Suppressor macrophage (primary cell): ENCODE measurements at places on chromosomes 3 and 15.
A peak's percentile ranks its signal among the peaks of the same experiment; 100 is the strongest.

DNA sequence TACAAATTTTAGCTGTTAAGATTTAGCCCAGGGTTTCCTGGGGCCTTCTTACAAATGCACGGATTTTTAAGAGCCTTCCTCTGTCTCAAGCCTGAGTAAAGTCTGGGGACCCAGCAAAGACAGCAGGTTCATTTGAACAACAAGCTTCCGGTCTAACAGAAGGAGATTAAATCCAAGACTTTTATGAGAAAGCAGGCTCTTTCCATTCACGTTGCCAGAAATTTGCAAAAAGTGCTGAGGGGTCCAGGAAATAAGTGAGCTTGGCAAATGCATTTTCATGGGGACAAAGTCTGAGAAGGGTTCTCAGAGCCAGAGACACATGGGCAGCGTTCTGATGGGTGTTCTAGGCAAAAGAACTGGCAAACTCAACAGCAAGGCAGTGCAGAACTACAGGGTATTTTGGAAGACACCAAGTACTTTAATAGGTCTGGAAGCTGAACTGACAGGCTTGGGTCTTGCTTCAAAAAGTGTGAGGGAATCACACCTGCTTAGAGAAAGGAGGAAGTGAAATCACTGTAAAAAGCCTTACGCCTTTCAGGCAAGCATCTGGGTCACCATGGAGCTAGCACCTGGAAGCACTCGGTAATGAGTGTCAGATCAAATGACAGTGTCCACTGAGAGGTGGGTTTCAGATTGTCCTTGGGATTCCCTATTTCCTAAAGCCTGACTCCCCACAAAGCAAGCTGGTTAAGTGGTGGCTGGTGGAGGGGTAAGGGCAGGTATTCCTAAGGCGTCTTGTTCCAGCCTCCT lies 115.8 kb upstream of the ARHGEF3 start:
- no peak for DNase-seq

- DNase-seq: no peak
Observed at GRCh38 chr3:151085889-151086483, 522 bp downstream of the MED12L start.

DNA sequence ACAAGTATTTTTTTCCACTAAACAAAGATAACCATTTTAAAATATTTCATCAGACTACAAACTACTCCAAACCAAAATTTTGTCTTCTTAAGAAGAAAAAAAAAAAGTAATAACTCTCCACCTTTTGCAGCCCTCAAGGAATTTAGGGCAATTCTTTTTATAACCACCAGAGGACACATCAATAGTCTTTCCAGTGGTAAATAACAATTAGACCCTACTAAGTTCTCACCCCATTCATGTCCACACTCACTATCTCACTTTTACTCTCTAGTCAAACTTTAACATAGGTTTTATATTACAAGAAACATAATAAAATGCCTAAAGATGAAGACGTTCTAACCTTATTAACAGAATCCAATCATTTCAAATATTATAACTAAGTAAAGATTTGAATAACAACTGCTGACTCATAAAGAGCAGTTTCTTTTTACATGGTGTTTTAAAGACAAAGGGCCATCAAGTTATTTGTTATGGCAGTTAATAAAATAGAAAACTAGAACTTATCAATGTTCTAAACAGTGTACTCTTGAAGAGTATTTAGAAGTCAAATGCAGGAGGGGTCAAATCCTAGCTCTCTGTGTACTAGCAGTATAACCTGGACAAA lies 33.0 kb downstream of the CCDC39 start:
- DNase-seq: no peak

DNA sequence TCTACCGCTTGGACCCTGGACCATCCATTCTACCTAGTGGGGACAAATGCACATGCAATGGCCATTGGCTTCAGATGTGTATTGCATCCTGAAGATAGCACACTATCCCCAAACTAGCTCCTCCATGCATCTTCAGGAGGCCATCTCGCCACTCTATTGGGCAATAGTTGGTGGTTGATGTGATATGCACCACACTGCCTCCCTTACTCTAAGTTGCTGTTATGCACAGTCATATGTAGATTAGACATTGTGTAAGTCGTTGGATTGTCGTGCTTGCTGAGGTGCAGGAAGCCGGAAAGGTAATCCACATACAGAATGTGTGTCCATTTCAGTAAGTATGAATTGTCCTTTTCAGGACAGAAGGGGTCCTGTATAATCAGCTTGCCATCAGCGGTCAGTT lies 26.7 kb upstream of the PLA2G4D start:
- DNase-seq: no peak

GRCh38 chr3:44117239-44117638 lies 124.4 kb upstream of the TOPAZ1 start:
- no peak for DNase-seq

- no peak for DNase-seq
Observed at GRCh38 chr3:192906940-192907339, 10.7 kb downstream of the MB21D2 start.

- DNase-seq: no peak
Observed at GRCh38 chr3:6179761-6180160, 681.2 kb upstream of the GRM7 start.

- DNase-seq: no peak
Observed at GRCh38 chr3:153350420-153350819, 188.4 kb downstream of the RAP2B start.

GRCh38 chr15:23854203-23854911 lies 167.3 kb upstream of the NDN start:
- DNase-seq: no peak

- no peak for DNase-seq
Observed at GRCh38 chr3:72155391-72156064, 370.6 kb upstream of the PROK2 start.

- no peak for DNase-seq
Observed at GRCh38 chr15:38768970-38769369, 204.4 kb upstream of the RASGRP1 start.

DNA sequence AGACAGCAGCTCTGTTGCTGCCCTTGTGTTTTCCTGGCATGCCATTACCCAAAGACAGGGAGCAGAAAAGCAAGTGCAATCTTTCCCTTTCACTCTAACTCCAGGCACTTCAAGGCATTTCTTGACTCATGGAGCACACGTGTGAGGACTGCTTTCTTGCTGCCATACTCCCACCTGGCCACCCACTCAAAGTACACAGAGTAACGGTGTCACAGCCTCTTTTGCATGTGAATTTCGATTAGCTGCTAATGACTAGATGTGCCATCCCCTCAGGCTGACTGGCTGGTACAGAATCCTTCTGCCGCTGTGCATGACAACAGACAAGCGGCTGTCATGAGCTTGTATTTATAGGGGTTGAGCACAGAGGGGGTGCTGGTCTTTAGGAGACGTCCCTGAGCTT lies 380.6 kb downstream of the CTNNB1 start:
- DNase-seq: no peak

DNA sequence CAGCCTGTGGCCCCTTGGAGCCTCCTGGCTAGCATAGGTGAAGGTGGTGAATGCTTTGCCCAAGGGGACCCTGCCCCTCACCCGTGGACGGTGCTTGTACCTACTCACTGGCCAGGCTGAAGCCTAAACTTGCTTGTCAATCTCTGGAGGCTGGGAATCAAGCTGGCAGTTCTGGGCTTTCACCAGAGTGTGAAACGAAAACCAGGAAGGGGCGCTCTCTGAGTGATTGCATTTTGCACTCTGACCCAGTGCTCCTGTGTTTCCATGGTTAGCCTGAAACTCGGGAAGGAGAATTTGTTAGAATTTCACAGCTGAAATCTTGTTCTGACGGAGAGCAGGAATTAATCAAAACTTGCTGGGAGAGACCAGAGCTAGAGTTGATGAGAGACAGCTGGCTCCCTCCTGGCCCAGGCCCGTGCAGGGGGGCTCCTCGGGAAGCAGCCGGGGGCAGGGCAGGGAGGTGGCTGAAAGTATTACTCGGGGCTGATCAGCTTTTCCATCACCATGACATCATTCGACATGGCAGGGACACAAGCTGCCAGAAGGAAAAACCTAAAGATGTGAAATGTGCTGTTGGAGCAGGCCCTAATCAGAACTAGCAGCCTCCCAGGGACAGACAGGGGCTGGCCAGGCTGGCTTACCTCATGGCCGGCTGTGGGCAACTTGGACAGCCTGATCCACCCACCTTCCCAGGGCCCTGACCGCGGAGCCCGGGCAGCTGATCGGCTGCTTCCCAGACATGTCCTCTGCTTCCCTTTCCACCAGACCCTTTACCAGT lies 323.6 kb upstream of the CTDSPL start:
- DNase-seq: no peak

DNA sequence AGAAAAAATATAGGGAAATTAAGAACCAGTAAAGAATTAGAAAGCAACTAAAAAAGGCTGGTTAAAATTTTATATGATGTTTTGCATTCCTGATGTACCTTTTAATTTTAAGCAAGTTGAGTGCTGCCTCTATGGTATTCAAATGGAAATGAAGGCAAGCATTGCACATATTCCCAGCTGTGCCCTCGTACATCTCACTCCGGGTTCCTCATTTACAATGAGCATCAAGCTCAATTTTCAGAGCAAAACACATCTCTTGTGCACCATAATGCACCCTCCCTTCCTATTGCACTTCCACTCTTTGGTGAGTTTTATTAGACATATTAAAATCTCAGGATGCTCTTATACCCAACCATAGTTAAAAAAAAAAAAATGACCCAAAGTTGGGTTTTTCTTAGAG lies 267.9 kb downstream of the CHST2 start:
- no peak for DNase-seq

- DNase-seq: peak; percentile 72
Observed at GRCh38 chr15:78840661-78841375, 29.6 kb upstream of the ADAMTS7 start.

DNA sequence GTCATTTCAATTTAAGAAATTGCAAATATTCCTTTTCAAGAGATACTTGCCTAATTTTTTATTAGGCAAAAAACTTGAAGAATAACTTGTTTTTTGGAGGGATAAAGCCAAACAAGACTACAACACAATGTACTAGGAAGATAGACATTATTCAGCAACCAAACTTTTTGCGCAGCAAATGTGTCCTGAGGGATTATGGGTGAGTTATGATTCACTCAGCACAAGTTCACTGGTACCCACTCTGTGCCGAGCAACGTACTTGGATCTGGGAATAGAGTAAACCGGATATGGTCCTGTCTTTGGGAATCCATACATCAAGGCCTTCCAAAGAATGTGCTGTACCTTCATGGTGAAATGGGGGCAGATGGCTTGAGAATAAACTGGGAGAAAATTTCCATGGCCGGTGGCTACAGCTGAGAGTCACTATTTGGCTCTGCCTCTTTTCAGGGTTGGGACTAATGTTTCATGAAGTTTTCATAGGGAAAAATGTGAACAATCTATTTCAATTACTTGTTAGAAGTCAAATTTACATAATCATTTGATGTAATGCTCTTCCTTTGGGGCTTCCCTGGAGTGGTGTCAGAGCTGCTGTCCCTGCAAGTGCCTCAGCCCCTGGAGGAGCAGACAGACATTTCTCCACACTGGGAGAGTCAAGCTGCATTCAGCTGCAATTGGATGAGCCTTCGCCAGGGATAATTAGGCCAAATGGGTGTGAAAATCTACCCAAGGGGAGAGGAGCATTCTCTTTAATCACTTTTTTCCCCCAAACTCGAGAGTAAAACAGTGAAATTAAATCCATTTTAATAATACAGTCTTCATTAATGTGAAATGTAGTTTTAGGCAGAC lies 315.2 kb downstream of the CLSTN2 start:
- DNase-seq: no peak

DNA sequence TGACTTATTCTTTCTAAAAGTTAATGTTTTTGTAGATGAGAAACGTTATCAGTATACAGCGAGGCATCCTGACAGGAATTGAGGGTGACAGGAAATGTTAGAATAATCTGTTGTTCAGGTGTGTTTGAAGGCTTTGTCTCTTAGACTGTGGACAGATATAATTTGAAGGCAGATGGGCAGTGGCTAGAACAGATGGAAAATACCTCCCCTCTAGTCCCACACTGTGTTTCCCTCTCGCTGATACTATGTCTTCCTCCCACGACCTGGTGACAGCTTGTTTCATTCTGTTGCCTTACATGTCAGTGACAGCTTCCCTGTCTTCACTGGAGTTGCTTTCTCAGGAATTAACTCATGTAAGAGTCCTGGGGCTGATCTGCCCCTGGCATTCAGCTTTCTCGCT lies 125.3 kb downstream of the MYRIP start:
- DNase-seq: no peak

- no peak for DNase-seq
Observed at GRCh38 chr15:91915576-91915975, 62.1 kb downstream of the SLCO3A1 start.

- DNase-seq: no peak
Observed at GRCh38 chr3:34362910-34363309, 564.5 kb downstream of the PDCD6IP start.

GRCh38 chr3:9704347-9705322 lies 1.0 kb downstream of the CPNE9 start:
- DNase-seq: peak; percentile 36
